ENCODE measurements at places on chromosomes 5 and 9.

GRCh38 chr5:68074633-68075032, 140.9 kb upstream of the PIK3R1 start:
- no peak for DNase-seq

GRCh38 chr5:123819833-123820232, 307.9 kb downstream of the CSNK1G3 start:
- DNase-seq = no peak

DNA sequence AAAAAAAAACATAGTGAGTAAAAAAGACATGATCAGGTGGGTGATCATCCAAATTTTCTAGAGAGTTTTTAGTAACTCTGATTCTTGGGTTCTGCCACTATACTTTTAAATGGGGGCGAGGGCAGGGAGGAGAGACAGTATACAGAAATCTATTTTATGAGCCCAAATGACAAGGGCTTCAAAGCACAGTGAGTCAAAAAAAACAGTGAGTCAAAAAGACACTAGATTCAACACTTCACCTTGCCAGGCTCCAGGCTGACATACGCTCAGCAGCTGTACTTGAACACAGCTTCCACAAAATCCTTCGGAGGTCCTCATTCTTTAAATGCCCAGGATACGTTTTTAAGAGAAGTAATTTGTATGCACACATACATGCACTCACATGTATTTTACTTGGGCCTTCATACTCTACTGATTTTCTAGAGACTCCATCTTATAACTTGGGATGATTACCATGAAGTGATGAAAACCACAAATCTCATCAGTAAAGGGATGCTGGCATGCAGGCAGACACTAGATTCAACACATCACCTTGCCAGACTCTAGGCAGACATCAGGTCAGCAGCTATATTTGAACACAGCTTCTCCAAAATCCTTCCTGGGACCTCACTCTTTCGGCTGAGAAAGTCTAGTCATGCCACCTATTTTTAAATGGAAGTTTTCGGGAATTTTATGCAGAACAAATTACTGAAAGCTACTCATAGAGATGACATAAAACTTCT, 28.8 kb downstream of the NR3C1 start:
- no peak for DNase-seq

DNA sequence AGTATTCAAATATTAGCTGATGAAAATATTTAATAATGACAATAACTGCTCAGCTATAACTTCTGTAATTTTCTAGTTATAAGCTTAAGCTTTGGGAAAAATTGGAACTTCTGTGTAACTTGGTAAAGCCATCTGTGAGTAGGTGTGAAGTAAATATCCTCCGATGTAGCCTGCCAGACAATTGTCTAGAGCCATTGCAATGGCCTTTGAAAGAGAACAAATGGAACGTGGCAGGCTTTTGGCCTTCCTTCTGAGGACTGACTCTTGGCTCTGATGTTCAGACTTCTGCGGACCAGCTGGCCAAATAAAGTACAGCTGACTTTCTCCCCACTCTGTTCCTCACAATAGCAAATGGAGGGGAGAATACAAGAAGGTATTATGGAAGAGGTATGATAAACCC, 203.4 kb upstream of the NMUR2 start:
- DNase-seq = no peak

DNA sequence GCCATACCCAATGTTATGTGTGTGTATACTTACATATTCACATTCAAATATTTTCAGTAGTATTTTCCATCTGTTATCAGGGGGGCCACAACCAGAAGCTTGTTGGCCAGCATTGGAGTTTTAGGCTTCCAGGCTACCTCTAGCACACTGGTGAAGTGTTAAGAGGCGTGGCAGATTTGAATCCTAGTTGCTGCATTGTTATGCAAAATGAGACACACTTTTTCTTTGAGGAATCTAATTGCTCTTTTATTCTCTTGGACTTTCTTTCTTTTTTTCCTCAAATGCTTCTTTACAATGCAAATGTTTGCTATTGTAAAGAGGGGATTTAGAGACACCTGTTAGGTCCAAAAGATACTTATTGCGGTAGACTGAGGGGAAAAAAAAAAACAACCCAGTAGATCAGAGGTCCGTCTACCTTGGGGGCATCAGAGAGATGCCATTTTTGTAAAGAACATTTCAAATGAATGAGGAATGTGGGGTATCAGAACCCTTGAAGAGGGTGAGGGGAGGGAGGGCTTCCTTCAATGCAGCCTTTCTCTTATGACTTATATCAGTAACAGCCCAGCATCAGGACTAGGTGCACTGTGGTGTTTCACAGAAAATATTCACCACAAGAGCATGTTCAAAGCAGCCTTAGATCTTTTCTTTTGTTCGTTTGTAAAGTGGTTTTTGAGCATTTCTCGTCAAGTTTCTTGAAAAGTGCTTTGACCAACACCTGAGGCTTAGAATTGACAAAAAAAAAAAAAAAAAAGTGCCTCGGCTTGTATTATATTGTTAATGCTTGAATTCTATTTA, 3.8 kb downstream of the SMARCA2 start:
- no peak for DNase-seq

DNA sequence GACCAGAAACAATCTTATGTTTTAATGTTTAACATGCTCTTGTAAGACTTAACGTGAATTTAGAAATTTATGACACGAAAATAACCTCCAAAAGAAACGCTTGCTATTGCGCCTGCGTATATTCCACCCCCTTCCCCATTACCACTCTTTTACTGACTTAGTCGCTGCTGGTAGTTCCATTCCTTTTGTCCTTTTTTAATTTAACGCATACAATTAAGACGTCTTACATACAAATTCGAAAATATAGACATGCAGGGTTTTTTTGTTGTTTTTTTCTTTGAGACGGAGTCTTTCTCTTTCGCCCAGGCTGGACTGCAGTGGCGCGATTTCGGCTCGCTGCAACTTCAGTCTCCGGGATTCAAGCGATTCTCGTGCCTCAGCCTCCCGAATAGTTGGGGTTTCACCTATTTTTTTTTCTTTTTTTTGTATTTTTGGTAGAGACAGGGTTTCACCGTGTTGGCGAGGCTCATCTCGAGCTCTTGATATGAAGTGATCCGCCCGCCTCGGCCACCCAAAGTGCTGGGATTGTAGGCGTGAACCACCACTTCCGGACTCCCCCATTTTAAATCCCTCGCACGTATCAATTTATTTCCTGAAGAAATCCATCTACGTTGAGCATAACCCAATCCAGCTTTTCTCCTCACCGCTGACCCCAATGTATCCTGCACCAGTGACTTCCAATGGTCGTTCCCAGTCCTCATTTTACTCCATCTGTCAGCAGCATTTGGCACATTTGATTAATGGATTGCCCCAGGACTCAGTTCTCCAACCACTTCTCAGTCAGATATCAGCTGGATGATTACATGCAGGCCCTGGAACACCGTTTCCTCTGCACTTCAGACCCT, 684 bp upstream of the MED7 start:
- DNase-seq = no peak

GRCh38 chr9:130895481-130896232, 955 bp downstream of the QRFP start:
- DNase-seq = no peak

GRCh38 chr9:130906735-130907416, 10.3 kb upstream of the QRFP start:
- DNase-seq = no peak

DNA sequence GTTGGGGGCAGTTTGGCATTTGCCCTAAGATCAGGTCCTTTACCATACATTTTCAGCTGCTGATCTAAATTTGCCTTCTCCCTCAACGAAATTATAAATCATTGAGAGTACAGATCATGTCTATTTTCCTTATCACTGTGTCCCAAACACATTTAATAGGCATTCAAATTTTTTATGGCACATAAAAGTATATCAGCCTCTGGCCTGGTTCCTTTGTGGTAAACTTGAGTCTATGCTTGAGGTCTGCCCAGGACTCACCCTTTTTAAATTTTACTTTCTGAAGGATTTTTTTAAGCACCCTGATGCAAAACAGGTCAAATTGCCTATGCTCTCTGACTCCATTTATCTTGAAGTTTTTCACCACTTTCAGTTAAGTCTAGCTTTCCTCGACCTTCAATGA, 163.6 kb upstream of the GRIN3A start:
- peak; percentile 0 for DNase-seq

- DNase-seq = no peak
Observed at GRCh38 chr5:1912951-1913565, 30.3 kb upstream of the IRX4 start.

DNA sequence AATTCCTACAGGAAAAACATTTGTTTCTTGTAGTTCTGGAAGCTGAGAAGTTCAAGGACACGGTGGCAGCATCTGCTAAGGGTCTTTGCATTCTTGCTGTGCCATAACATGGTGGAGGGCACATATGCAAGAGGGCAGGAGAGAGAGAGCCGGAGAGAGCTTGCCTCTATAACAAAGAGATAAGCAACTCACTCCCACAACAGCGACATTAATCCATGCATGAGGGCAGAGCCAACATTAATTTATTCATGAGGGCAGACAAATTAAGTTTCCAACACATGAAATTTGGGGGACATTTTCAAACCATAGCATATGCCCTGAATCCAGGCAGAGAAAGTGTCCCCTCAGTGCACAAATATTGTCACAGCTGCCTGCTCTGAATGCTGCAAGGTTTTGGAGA, 4.4 kb upstream of the GTF3C5 start:
- no peak for DNase-seq

DNA sequence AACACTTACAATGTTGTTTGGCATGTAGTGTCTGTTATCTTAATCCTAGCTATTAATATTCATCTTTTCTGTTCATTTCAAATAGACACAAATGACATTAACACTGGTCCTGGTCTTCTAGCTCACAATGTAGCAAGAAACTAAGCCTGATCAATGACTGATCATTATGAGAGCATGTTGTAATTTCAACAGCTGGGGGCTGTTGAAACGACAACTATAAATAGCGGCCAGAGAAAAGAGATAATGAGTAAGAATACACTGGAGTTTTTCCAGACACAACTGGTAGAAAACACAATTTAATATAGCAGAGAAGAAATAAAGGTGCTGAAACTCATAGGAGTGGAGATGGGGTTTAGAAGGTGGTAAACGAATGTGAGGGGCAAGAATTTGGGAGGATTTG, 89.2 kb downstream of the HTR4 start:
- no peak for DNase-seq

DNA sequence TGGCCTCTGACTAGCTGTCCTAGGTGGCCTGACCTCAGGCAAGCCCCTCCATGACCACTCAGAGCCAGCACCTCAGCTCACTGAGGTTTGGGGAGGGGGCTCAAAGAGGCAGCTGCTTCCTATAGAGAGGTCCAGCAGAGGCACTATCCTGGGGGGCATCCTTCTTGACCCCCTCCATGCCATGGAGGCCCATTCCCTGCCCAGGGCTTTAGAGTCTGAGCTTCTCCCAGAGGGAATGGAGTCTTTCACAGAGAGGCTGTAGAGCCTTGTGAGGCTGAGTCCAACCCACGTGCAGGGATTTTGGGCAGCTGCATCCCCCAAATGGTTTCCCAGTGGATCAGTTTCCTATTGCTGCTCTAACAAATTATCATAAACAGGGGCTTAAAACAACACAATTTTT, 16.9 kb downstream of the IRF1 start:
- no peak for DNase-seq

Data from hematopoietic multipotent progenitor cell (in vitro differentiated cells).